Mesothelial cell of epicardium (in vitro differentiated cells): ENCODE measurements at places on chromosomes 2 and 18.

DNA sequence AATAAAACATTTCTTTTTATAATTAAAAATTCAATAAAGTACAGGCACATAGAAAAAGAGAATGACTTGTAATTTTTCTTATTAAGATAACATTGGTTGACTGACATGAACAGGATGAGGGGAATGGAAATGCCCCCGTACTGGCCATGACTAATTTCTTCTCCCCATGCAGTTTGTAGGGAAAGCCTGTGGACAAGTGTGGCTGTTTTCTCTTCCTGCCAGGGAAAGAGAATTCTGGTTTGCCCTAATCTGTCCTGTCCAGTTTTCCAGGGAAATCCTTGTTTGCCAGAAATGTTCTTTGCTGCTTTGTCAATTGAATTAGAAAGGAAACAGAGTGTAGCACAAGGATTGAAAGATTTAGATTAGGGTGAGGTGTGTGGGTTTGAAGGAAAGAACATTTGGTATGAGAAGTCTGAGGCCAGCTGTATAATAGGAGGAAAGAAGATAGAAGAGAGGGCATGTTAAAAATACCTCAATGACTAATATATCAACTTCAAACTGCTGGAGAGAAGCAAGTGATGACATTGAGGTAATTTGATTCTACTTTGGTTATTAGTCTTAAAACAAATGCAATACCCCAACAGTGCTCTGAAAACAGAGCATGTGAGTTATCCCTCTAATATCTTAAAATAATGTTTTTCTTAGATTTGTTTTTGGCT, 593.9 kb upstream of the ZNF804A start:
- no peak for DNase-seq

- DNase-seq: no peak
Observed at GRCh38 chr2:180776921-180777320, 203.5 kb upstream of the UBE2E3 start.

- DNase-seq: no peak
Observed at GRCh38 chr2:73984922-73985307, 205 bp downstream of the TET3 start.

GRCh38 chr2:174750923-174751441, 13.3 kb downstream of the CHRNA1 start:
- no peak for DNase-seq
